ENCODE measurements at places on chromosomes 12 and 14.

DNA sequence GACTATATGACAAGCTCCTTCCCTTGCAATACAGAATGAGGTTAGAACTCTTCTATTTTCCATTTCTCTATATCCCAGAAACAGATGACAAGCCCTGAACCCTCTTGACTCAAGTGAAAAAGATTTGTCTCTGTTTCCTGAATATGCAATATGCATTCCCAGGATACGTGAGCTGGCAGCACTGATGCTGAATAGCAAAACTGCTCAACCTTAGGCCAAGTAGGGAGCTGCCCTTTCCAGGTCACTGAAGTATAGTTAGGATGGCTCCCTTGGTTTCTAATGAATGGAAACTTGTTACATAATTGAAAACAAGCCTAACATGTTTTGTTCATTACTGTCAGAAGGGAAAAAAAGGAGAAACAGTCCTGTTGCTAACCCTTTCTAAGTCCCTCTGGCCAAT lies 47.9 kb upstream of the PLEKHG7 start:
- DNase-seq = no peak

DNA sequence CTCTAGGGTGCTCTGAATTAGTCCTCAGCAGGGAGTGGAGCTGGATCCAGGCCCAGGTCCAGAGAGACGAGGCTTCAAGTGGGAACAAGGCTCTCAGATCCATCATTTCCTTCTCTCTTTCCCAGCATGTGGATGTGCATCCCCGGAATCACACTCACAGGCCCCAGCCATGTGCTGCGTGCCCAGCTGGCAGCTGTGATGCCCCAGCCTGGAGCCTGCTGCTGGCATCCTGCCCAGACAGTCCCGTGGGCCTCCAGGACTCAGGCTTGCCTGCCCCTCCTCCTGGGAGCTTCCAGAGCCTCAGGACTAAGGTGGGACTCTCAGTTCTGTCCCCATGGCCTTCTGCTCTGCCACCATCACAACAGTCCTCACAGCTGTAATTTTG lies 6.2 kb upstream of the KRT84 start:
- DNase-seq = no peak

GRCh38 chr12:107536613-107537012 lies 149.0 kb upstream of the PWP1 start:
- no peak for DNase-seq

- no peak for DNase-seq
Observed at GRCh38 chr14:88934351-88934806, 109.9 kb downstream of the TTC8 start.

DNA sequence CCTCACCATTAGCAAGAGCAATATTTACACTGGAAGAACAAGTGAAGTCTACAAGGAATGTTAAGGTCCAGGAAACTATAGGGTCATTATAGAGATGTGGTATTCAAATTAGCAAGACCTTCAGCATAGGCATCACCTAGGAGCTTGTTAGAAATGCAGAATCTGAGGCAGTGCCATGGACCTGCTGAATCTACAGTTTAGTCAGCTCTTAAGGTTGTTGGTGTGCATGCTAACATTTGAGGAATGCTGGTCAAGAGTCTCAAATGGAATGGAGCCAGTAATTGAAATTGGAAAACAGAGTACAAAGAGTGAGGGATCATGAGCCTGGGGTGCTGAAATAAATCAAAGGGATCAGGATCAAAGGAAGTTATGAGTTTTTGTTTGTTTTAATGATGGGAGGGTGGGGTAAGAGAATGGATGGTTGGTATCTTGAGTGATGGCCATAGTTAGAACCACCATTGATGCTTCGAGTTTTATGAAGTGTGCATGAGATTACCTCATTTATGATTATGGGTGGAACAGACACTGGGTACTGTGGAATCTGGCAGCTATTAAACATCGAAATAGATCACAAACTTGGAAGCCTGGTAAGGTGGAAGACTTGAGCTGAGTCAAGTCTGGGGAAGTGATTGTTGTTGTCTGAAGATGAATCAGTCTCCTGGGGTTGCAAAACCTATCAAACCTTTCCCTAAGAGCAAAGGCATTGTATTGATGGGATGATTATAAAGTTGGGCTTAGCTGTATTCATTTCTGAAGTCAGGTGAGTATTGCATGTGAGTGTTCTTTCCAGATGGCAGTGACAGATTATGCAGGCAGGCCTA lies 323.3 kb upstream of the E2F7 start:
- no peak for DNase-seq

GRCh38 chr14:69909826-69910550 lies 30.8 kb downstream of the SMOC1 start:
- no peak for DNase-seq

DNA sequence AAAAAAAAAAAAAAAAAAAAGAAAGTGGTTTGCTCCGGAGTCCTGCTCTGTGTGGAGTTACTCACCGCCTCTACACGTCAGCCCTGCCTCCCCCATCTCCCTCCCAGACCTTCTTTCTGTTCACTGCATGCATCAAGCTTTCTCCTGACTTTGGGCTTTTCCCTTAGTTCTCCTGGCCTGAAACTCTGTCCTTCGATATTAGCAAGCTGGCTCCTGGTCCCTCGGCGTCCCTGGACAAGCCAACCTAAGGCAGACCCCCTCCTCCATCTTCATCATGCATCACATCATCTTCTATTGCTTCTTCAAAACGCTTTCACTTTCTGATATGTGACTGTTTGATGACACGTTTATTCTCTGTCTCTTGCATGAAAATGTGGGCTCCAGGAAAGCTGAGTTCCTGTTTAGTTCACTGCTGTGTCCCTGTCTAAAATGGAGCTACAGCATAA lies 40.6 kb downstream of the SLC15A4 start:
- no peak for DNase-seq

DNA sequence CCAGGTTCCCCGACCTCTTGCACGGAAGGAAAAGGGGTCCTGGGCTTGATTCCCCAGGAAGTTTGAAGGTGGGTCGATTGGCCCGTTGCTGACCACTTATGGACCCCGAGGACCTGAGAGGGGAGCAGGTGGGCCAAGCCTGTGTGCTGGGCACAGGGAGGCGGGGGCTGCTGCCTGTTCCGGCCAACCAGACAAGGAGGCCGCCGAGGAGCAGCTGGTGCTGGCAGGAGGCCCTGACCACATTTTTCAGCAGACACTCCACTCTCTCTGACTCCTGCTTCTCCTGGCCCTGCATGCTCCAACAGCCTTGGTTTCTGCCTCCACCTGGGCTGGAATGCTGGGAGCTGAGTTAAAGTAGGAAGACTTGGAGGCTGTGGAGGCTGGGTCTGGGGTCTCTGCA lies 42.8 kb downstream of the NOS1 start:
- DNase-seq = no peak

GRCh38 chr14:22420598-22421186 lies 168.3 kb downstream of the DAD1 start:
- DNase-seq = peak; percentile 63

DNA sequence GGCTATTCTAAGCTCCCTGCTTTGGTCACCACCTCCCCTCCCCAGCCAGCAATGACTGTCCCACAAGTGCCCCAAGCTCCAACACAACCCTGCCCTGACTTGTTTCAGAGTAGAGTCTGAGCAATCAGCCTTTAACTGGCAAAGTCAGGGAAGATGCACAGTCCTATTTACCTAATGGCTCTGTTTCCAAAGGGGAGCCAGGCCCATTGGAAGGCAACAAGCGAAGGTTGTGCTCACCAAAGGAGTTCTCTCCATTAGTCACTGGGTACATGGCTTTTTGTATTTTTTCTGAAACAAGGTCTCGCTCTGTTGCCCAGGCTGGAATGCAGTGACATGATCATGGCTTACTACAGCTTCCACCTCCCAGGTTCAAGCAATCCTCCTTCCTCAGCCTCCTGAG lies 267.1 kb upstream of the CRY1 start:
- DNase-seq = no peak

GRCh38 chr14:24710403-24711112 lies 76.6 kb upstream of the GZMB start:
- DNase-seq = peak; percentile 85

GRCh38 chr14:97485201-97485600 lies 688.0 kb downstream of the VRK1 start:
- no peak for DNase-seq

DNA sequence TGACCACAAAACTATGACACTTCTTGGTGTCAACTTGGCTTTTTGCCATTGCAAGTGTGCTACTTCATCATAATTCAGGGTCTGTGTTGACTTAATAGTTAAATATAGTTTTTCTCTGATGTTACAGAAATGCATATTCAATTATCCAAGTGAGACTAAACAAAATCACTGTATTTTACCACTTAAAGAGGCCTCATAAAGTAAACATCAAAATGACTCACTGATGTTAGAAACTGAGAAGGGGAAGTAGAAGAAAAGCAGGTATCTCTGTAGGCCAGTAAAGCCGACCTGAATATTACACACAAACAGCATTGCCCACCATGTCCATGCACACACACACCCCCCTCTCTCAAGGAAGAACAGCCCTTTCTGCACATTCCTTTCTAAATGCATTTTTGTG lies 55.4 kb downstream of the RPAP3 start:
- peak; percentile 20 for DNase-seq

DNA sequence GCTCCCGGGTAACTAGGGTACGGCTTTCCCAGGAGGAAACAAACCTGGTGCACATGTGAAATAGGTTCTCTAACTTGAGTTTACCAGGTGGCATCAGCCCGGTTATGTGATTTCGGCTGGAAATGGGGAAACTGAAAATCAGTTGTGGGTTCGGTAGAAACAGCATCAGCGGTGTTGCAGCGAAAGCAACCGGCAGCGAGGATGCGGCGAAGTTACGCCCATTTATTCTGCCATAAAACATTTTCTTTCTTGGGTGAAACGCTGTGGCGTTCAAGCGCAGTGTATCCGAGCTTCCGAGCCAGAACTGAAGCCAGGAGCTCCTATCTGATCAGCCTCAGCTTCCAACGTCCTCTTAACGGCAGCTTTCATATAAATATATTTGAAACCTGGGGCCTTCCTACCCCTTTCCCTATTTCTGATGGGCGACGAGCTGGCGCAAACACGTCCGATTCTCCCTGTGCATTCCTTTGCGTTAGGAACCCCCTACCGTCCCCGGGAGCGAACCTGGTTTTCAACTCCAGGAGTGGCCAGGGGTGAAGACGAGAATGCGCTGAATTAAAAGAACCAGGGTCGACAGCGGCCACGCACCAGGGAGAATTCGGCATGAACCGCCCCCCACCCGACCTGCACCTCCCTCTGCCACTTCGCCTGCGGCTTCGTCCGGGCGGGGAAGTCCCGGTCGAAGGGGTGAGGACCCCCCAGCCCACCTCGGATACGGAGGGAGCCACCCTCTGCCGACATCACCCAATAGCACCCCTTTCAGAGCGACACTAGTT lies 1.6 kb downstream of the DPF3 start:
- peak; percentile 27 for DNase-seq

DNA sequence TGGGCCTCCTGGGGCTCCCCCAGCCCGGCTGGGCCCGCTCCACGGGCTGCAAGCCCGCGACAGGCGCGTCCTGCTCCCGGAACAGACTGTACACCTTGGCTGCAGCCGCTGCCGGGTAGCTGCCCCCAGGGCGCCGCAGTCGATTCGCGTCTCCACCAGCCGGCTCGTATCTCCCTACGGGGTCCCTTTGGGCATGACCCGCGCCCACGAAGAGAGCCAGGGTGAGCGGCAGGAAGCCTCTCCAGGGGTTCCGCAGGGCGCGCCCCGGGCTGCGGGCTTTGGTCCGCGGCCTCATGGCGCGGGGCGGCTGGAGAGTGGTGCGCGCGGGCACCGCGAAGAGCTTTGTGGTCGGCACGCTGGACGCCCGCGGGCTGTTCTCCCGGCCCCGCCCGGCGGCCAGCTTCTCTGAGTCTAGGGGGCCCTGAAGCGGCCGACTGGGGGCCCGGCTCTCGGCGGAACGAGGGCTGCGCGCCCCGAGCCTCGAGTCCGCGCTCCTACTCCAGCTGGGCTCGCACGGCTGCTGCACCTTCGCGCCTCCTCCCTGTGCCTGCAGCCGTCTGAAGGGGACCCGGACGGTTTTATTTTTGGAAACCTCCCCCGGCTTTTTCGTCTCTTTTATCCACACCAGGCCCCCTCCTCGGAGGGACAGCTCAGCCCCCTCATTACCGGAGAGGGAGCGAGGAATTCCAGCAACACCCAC lies at the start of gene LTBP2:
TSS of gene LTBP2 (minus strand) at position 588 of the 700 bp plus-strand sequence. CDS start at position 295, 293 bp downstream.
- peak; percentile 34 for DNase-seq

GRCh38 chr12:29944269-29945000 lies 160.7 kb upstream of the TMTC1 start:
- no peak for DNase-seq

DNA sequence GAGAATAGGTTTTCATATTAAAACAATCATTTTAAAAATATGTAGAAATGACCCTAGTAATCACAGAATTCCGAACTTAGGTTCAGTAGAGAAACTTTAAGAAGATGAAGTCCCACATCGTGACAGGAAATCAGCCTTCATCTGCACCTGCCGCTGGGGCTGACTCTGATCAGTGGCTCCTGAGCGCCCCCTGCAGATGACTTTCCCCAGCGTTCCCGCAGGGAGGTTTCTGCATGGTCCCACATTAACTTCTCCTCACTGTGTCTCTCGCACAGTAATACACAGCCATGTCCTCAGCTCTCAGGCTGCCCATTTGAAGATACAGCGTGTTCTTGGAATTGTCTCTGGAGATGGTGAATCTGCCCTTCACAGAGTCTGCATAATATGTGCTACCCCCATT lies 1131.1 kb downstream of the TMEM121 start:
- DNase-seq = peak; percentile 16

DNA sequence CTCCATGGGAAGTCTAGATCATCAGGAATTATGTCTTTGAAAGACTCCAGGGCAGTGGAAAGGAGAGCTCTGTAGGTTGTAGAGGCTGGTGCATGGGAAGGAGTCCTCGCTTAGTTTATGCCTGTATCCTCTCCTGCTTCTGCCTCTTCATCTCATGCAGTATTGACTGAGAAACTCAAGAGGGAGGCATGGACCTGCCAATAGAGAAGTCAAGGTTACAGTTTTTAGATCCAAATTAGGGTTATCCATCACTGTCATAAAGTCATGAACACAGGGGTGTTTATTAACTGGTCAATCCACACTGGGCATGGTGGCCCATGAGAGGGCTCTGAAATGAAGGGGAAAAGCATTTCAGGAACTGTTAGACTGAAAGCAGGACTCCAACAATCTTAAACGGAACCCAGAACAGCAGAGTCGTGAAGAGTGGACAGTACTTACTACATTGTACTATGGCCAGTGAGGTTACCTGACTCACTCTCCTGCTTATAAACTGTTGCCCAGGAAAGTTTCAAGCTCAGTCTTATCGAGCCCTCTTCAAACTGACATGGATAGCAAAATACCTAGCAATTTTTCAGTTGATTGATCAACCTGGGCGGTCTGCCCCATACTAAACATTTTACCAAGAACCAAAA lies 30.1 kb upstream of the DHRS7 start:
- peak; percentile 79 for DNase-seq

- DNase-seq = peak; percentile 14
Observed at GRCh38 chr14:80699861-80700260, 241.7 kb downstream of the CEP128 start.

- DNase-seq = no peak
Observed at GRCh38 chr14:53147208-53147607, 5.9 kb downstream of the DDHD1 start.

- DNase-seq = no peak
Observed at GRCh38 chr14:53767566-53767965, 189.1 kb downstream of the BMP4 start.

GRCh38 chr12:88546226-88546625 lies 34.0 kb downstream of the KITLG start:
- DNase-seq = no peak
